ENCODE measurements at places on chromosomes 1 and 21.

DNA sequence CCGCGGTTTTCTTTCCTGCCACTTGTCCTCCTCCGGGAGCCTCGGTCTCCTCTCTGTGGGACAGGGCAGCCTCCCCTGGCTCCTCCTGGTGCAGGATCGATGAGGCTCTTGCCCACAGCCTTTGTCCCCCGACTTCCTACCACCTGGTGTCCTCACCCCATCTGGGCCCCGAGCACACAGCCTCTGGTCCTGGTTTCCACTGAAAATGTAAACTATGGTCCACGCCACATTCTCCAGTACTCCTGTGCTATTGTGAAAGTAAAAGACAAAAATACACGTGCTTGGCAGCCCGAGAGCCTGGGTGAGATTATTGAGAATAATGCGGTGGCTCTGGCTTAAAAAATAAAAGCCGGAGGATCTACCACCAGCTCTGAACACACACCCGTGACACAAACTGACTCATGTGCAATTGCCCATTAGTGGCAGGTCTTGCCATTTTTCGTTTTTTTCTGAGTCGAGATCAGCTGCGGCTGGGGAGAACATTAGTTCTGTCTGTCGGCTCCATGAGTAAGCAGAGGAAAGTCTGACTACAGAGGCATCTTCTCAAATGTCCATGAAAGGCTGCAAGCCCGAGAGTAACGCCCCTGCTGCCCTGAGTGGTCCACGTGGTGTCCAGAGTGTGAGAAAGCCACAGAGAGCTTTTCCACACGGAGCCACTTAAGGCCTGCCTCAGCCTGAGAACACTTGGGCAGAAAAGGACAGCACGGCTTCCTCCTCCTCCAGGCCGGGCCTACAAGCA is 5.7 kb upstream of the COL6A2 start:
- no peak for DNase-seq

DNA sequence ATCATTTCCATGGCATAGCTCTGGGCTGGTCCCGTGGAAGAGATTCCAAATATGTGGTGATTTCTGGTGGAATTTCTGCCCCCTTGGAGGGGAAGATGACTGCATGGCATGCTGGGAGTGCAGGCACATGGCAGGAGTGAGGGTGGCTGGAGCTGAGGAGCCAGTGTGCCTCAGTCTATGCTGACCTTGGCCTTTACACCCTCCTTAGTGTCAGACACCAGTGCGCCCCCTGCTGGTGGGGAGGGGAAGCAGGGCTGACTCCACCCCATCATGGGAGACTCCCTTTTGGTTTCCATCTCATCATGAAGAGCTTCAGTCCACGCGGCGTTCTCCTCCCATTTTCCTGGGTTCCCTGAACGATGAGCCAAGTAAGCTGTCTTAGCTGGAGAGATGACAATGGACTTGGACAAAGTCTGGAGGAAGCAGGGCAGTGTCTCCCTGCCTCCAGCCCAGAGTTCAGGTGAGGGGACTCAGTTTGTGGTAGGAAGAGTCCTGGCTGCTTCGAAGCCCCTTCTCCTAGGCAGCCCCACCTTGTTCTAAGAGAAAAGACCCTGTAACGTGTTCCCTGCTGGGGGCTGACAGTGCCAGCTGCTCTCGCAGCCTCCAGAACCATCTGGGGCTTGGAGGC is 10.3 kb downstream of the ALX3 start:
- DNase-seq, result peak; percentile 61

GRCh38 chr1:31154000-31154631 is 85.6 kb downstream of the NKAIN1 start:
- no peak for DNase-seq

GRCh38 chr1:230842801-230843200 is 25.5 kb downstream of the C1orf198 start:
- no peak for DNase-seq

- no peak for DNase-seq
Measured at GRCh38 chr1:61240878-61241277, 158.5 kb downstream of the NFIA start.

All from CD4-positive, alpha-beta memory T cell (primary cell).